ENCODE measurements at places on chromosomes 16 and 17.

DNA sequence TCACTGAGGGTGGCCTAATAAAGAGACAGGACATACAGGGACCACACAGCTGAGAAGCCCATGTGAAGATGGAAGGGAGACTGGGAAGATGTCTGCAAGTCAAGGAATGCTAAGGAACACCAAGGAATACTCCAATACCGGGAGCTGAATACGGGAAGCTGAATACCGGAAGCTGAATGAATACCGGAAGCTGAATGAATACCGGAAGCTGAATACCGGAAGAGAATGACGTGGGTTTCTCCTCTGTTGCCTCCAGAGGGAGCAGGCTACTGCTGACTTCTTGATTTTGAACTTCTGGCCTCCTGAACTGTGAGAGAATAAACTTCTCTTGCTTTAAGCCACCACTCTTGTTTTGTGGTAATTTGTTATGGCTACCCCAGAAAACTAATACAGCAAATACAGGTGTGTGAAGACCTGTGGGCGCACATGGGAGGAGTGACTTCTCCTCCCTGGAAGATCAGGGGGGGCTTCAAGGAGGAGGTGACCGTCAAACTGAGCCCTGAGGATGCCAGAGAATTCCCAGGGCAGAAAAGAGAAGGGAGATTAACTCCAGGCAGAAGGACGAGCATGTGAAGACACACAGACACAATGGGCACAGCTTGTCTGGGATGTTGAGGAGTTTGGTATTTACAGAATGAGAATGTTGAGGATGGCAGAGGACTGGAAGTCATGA lies 259.9 kb downstream of the IRF8 start:
- H3K27me3 ChIP-seq = no peaks in the 10 kb centered on the region
- DNase-seq = no peak
- no peaks in the 10 kb centered on the region for H3K4me1 ChIP-seq
- no peak overlapping the region for H3K27ac ChIP-seq

DNA sequence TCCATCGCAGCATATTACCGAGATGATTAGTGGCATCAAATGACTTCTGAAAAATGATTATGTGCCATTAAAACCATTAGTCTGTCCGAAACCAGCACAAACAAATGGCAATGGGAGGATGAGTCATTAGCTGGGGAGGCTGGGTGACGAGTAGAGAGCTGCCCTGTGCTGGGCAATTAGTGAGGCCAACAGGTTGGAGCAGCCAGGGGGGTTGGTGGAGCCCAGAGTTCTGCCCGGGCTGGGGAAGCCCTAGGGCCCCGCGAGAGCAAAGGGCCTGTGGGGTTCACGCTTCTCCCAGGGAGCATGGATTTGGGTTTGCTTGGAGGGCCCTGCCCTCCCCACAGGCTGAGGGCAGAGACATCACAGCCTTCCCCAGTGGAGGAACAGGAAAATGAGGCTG lies 152.1 kb upstream of the RPL38 start:
- no peak overlapping the region for H3K27ac ChIP-seq
- H3K4me1 ChIP-seq = no peaks in the 10 kb centered on the region
- no peaks in the 10 kb centered on the region for H3K27me3 ChIP-seq
- no peaks in the 10 kb centered on the region for H3K36me3 ChIP-seq
- DNase-seq = no peak

GRCh38 chr17:72539981-72540897 lies 419.4 kb downstream of the SOX9 start:
- no peak overlapping the region for H3K4me3 ChIP-seq
- no peaks in the 10 kb centered on the region for H3K36me3 ChIP-seq
- H3K4me1 ChIP-seq = peaks cover 7% of the 10 kb centered on the region
- peak; percentile 68 for DNase-seq
- H3K27me3 ChIP-seq = no peaks in the 10 kb centered on the region

- H3K27ac ChIP-seq = no peak overlapping the region
- H3K27me3 ChIP-seq = no peaks in the 10 kb centered on the region
- H3K36me3 ChIP-seq = peaks cover 9% of the 10 kb centered on the region
- no peak for DNase-seq
- peaks cover 5% of the 10 kb centered on the region for H3K4me1 ChIP-seq
- no peak overlapping the region for H3K4me3 ChIP-seq
Measured at GRCh38 chr17:75390982-75391381, 14.5 kb downstream of the GRB2 start.

- no peak for DNase-seq
- no peaks in the 10 kb centered on the region for H3K27me3 ChIP-seq
- H3K27ac ChIP-seq = no peak overlapping the region
- H3K36me3 ChIP-seq = no peaks in the 10 kb centered on the region
- no peaks in the 10 kb centered on the region for H3K4me1 ChIP-seq
Measured at GRCh38 chr17:44293509-44294226, 14.7 kb upstream of the RUNDC3A start.

- H3K27me3 ChIP-seq = no peaks in the 10 kb centered on the region
- H3K36me3 ChIP-seq = no peaks in the 10 kb centered on the region
- no peak overlapping the region for H3K4me3 ChIP-seq
- H3K4me1 ChIP-seq = peaks cover 3% of the 10 kb centered on the region
Measured at GRCh38 chr17:67467500-67468455, 90.7 kb downstream of the PITPNC1 start.

DNA sequence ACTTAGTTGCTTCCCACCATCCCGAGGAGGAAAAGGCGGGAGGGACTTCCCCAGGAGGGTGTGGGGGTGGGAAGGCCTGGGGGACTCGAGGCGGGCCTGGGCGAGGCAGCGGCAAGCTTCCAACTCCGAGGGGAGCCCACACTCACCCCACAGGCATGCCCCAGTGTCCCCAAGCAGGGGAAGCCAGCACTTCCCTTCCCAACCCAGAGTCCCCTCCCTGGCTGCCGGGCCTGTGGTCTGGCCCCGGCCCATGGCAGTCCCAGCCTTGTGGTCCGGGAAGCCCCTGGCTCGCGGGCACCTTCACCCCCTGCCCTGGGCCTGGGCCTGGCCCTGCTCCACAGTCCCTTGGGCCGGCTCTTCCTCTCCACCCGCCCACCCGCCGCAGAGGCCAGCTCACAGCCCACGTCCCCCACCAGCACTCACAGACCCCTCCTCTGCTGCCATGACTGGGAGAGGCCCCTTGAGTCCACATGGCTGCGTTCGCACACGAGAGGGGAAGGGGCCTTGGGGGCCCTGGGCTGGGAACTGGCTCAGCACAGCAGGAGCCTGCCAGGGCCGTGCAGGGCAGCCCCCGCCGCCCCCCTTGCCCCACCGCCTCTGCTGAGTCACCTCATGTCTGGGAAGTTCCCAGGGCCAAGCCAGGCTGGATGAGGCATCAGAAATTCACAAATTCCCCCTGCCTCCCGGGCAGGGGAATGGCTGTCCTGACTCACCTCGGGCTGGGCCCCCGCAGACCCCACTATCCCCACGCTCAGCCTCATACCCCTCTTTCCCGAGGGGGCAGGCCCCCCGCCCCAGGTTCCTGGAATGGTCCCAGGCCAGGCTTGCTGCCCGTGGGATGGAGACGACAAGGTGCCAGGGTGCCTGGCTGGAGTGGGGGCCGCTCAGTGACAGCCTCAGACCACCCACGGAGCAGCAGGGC lies 27.8 kb downstream of the BAHCC1 start:
- no peak overlapping the region for H3K4me3 ChIP-seq
- no peaks in the 10 kb centered on the region for H3K36me3 ChIP-seq
- H3K4me1 ChIP-seq = peaks cover 11% of the 10 kb centered on the region
- no peaks in the 10 kb centered on the region for H3K27me3 ChIP-seq

- DNase-seq = no peak
- H3K27ac ChIP-seq = no peak overlapping the region
Measured at GRCh38 chr17:32445971-32446370, 1.7 kb downstream of the PSMD11 start.

DNA sequence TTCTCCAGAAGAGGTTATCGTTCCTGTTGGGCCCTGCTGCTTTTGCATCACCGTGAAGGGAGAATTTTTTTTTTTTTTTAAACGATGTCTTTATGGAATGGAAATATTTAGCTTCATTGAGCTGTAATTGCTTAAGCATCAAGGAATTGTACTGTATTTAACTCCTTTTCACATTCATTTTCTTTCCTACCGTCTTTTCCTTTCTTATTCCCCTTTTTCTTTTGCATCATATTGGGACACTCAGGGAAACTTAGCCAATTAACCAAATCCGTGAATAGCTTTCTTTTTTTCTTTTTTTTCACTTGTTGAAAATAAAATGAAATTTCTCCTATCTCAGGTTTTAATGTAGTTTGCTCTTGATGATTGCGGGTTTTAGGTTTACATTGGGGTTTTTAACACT lies 1.5 kb downstream of the TNRC6A start:
- DNase-seq = no peak
- H3K4me1 ChIP-seq = peaks cover 5% of the 10 kb centered on the region
- peaks cover 11% of the 10 kb centered on the region for H3K36me3 ChIP-seq
- H3K27me3 ChIP-seq = no peaks in the 10 kb centered on the region
- no peak overlapping the region for H3K4me3 ChIP-seq

DNA sequence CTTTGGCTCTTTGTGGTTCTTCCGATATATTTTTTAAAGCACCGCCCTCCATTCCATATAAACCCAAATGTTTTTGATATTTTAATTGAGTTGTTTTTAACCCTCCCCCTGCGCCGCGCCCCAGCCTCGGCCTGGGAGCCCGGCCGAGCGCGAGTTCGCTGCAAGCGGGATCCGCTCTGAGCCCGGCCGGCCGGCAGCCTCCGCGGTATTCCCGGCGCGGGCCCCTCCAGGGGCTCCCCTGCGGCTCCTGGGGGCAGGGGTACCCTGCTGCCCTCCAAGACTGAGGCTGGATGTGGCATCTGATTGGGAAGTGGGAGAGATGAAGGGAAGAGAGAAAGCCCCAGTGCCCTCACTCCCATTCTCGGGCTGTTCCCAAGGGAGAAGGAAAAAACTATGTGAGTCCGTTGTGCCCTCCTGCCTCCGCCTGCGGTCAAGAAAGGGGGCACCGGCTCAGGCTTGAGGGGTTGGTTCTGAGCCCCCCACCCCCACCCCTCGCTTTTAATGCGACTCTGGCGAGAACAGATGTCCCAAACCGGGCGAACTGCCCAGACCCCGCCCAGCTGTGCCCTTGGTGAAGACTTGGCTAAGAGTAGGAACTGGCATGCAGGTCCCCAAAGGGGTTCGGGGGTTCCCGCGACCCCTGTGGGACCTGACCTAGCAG lies 8.6 kb downstream of the NEUROD2 start:
- no peaks in the 10 kb centered on the region for H3K36me3 ChIP-seq
- no peak overlapping the region for H3K27ac ChIP-seq
- H3K4me1 ChIP-seq = no peaks in the 10 kb centered on the region
- DNase-seq = no peak

GRCh38 chr17:2982854-2983253 lies 80.6 kb downstream of the OR1D5 start:
- no peak overlapping the region for H3K4me3 ChIP-seq
- peak overlapping the region; percentile 7 for H3K27ac ChIP-seq
- H3K36me3 ChIP-seq = peaks cover 9% of the 10 kb centered on the region
- H3K4me1 ChIP-seq = peaks cover 11% of the 10 kb centered on the region

DNA sequence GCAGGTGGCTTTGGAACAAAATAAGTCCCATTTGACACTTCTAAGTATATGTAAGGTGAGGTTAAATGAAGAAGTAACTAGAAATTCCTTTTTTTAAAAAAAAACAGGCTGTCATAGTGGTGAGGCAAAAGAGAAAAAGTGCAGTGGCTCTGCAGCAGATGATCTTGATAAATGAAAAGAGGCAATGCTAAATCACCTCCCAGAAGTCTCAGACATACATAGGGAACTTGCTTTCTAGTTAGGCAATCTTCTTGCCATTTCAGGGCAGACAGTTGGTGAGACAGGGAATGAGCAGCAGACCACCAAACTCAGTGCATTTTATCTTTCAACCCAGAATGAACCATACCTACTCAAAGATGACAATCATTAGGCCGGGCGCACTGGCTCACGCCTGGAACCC lies 90.8 kb downstream of the MYO1D start:
- H3K4me3 ChIP-seq = no peak overlapping the region
- H3K27me3 ChIP-seq = no peaks in the 10 kb centered on the region
- H3K27ac ChIP-seq = no peak overlapping the region
- no peaks in the 10 kb centered on the region for H3K36me3 ChIP-seq
- no peak for DNase-seq

GRCh38 chr16:61332461-61332860 lies 703.8 kb downstream of the CDH8 start:
- no peak overlapping the region for H3K27ac ChIP-seq
- H3K4me1 ChIP-seq = no peaks in the 10 kb centered on the region
- DNase-seq = no peak
- H3K27me3 ChIP-seq = no peaks in the 10 kb centered on the region
- no peaks in the 10 kb centered on the region for H3K36me3 ChIP-seq

DNA sequence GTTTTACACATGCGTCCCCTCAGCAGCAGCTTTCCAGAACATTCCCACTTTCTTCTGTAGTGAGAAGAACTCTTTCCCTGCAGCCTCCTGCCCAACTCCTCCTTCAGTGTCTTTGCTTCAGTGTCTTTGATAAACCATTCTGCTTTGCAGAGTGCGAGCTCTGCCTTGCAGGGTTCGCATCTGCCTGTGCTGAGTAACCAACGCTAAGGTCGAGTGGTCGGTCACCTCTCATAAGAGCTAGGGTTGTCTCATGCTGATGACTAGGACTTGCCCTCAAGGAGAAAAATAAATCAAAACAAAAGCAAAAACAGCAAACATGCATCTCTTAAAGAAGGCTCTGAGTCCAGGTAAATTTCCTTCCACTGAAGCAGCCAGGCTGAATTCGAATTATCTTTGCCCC lies 22.7 kb downstream of the MAPT start:
- no peaks in the 10 kb centered on the region for H3K36me3 ChIP-seq
- H3K27ac ChIP-seq = no peak overlapping the region
- H3K4me1 ChIP-seq = no peaks in the 10 kb centered on the region
- H3K4me3 ChIP-seq = no peak overlapping the region

GRCh38 chr16:81204798-81205680 lies 33.5 kb upstream of the BCO1 start:
- no peaks in the 10 kb centered on the region for H3K27me3 ChIP-seq
- no peaks in the 10 kb centered on the region for H3K4me1 ChIP-seq
- H3K36me3 ChIP-seq = no peaks in the 10 kb centered on the region
- peak; percentile 90 for DNase-seq

Measured in trophoblast cell (in vitro differentiated cells and primary cell).